ENCODE measurements at places on chromosomes 3 and 15.
A peak's percentile ranks its signal among the peaks of the same experiment; 100 is the strongest.

GRCh38 chr15:75483961-75484360, 32.5 kb upstream of the SIN3A start:
- DNase-seq, result no peak

GRCh38 chr3:34260271-34261000, 462.0 kb downstream of the PDCD6IP start:
- no peak for DNase-seq

DNA sequence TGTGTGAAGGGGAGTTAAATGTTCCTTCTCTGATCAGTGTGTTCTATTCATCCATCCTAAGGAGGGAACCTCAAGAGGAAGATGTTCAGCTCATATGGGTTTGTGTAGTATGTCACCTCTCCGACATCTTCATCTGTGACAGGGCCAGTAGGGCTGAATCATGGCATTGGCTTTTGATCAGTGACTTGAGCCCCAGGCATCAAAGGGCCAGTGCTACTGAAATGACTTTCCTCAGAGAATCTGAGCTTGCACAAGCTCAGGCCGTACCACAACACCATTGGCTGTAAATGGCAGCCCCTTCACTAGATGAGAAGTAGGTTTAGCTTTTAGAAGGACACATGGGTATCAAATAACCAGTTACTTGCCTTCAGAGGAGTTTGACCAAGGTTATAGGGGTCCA, 183.2 kb upstream of the NR2E3 start:
- DNase-seq, result no peak

DNA sequence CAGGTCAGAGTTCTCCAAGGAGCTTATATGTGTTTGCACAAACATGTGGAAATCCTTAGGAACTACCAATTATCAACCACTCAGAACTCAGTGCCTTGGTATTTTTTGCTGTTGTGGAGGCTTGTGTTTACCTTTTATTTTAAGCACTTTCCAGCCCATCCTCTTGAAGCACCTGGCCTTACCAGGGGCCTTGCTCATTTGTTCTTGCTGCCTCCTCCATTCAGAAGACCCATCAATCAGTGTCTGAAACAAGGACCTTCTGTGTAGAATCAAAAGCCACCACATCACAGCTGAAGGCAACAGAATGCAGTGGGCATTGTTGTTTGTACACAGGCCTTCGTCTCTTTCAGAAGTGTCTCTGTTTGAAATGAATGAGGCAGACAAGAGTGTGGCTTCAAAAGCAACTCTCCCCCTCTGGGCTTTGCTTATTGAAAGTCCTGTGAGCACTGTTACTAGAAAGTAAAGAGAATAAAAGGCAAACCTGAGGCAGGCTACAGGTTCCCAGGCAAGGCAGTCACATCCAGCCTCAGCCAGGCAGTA, 24.5 kb upstream of the LIPC start:
- no peak for DNase-seq

DNA sequence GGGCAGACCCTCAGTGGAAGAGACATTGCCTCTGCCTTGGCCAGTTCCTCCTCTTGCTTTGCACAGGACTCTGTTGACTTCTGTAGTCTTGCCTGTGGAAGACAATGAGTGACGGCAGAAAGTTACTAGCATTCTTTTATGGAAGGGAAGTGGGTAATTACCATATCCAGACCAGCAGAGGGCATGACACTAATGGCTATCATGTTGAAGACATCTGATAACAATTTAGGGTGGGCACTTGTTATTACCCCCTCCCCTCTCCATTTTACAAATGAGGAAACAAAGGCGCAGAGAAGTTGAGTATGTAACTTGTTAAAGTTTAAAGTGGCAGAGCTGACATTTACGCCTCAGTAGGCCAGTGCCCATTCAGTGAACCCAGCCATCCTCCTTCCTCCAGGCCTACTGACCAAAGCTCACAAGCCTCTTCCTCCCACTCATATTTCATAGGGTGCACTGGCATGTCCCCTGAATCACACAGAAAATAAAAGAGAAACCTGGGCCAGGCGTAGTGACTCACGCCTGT, 48.2 kb upstream of the FMN1 start:
- DNase-seq, result no peak

DNA sequence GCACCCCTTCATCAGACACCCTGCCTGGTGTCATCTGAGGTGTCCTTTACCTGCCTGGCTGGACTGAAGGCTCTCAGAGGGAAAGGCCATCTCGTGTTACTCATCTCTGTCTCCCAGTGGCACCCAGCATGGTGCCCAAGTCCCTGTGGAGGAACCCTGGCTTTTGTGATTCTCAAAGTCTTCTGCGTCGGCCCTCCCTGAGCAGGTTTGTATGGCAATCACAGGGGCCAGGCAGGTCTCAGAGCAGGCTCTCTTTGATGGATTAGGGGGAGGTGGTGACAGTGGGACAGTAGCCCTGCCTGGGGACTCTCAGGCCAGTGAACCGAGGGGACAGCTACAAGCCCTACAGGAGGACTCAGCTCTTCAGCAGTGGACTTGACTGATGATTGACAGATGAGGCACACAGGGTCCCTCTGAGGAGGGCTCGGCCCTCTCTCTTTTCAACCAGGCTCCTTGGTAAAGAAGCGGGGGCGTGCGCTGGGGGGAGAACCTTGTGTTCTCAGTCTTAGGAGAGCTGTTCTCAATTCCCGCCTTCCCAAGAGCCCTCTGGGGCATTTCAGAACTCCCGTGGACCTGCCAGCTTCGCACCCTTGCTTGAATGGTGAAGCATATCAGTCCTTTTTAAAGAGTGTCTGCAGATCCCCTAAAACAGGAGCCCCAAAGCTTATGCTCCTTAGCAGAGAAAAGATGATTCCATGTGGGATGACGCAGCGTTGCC, 108.3 kb downstream of the VGLL4 start:
- no peak for DNase-seq

DNA sequence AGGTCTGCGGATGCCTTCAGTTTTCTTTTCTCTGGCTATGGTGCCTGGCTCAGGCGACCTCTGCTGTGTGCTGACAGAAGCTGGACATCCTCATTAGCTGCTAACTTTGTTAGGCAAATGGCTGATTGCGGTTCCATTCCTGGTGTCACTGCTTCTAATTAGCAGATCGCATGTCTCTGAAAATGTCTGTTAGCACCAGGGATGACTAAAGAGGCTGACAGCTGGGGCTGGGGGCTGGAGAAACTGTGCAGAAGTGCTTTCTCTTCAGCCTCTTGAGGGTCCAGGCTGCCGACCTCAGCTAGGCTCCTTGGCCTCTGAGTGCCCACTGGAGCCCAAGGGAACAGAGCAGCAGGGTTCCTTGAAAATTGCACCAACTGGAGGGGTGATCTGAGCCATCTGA, 39.3 kb downstream of the CHCHD6 start:
- DNase-seq, result no peak

- DNase-seq, result no peak
These were observed 44.4 kb upstream of the RASA2 start for GRCh38 chr3:141442446-141442845.

GRCh38 chr3:30786365-30786764, 108.1 kb downstream of the GADL1 start:
- DNase-seq, result no peak

DNA sequence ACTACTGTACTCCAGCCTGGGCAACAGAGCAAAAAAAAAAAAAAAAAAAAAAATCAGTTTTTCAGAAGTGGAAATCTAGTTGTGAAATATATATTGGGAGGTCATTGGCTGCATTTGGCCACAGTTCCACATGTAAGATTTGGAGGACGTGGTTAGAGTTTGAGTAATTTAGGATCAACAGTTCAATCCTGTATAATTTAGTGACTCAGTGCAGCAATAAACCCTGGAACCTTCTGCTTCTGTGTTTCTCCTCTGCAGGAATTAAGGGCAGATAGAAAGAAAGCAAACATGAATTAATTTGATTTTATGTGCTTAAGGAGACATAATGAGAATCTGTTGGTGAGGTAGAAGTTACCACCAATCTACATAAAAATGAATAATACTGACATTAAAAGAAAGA, 347.0 kb downstream of the PTPRG start:
- no peak for DNase-seq

DNA sequence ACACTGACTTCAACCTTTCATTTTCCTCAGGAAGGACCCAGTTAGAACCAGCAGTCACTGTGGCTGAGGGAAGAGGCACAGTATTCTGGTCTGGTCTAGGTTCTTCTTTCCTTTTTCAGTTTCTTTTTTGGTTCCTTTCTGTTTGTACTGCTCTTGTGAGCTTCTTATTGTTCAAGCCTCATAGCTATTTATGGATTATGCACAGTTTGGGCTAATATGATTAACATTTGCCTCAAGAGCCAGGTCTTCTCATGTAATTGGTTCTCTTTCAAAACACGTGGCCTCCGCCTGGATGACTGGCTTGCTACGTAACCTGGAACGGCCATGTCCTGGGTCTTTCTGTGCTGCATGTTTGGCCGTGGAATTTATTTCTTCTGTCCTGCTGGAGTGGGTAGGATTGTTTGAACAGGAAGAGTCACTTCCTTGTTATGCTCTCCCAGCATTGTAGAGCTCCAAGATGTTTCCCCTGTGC, 43.3 kb downstream of the RBMS3 start:
- no peak for DNase-seq

DNA sequence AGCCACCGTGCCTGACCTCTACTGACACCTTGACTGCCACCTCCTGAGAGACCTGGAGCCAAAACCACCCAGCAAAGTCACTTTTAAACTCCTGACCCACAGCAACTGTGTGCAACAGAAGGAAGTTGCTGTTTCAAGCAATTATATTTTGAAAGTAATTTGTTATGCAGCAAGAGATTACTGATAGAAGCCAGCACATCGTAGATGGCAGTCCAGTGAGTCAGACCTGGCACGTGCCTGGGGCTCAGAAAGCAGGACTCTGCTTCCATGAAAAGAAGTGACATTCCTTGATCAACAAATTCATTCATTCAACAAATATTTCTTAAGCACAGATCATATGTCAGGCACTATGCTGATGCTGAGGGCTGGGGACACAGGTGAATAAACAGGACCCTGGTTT, 5.7 kb upstream of the CSPG4 start:
- no peak for DNase-seq

DNA sequence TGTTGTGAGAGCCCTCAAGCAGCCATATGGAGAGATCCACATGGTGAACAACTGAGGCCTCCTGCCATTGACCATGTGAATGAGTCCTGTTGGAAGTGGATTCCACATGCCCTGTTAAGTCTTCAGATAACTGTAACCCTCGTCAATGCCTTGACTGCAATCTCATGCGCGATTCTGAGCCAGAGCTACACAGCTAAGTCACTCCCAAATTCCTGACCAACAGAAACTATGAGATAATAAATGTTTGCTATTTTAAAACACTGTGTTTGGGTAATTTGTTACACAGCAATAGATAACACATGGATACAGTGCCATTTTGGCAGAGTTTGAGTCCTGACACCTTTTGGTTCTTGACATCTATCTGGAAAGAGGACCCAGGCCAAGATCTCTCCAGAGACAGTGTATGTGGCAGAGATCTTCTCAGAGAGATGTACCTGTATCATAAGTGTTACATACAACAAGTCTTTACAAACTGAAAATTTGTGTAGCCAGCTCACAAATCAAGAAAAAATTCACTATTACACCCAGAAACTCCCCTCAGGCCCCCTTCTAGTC, 34.5 kb upstream of the BNC1 start:
- DNase-seq, result no peak

GRCh38 chr15:69025320-69025719, 10.8 kb downstream of the NOX5 start:
- DNase-seq, result no peak

DNA sequence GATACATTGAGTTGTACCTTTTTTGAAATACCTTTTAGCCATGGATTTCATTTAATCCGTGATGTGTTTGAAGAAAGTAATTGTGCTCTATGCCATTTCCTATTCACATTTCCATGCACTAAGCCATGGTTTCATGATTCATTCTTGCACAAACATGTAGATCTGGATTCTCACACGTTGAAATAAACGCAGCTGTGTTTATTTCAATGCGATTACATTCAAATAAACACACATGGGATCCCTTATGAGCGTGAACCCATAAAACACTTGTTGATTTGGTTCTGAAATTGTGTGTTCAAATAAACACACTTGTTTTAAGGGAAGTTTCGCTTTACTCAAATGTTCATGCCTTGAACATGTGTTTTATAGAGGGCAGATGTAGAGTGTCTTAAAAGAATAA, 39.2 kb downstream of the BBX start:
- no peak for DNase-seq

GRCh38 chr3:194023501-194024280, 112.3 kb upstream of the HES1 start:
- peak; percentile 76 for DNase-seq

GRCh38 chr3:184354121-184354728, 7.2 kb downstream of the CLCN2 start:
- DNase-seq, result no peak

Data from DMS 273 treated with DMSO at 0.1 percent for 48 hours (cell line).